ENCODE measurements at places on chromosomes 1 and 21.

DNA sequence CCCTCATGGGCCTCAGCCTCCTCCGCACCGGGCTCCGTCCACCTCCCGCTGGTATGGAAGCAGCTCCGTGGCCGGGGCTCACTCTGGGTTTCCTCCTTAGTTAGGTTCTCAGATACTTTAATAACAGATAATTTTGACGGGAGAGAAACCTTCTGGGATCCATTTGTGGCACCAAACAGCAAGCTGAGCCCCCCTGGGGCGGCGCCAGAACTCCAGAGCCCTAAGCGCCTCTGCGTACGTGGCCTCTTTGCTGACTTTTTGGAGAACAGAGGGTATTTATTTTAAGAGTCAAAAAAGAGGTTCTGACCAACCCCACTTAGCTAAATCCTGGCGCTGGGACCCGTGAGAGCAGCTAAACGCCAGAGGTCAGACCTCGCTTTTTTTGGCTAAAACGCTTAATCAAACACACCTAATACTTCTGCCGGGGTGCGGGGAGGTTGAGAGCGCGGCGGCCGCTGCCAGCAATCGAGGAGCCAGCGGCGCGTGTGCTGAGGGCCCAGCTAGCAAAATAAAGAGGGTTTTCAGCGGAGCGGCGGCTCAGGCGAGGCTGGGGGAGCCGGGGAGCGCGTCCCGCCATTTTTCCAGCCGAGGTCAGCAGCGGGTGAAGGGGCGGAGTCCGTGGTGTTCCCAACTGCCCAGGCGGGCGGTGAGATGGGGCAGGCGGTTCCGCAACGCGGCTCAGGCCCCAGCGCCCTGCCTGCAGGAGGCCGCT is 171.7 kb downstream of the PRDM16 start:
- peak; percentile 65 for DNase-seq
- H3K27me3 ChIP-seq: no peaks in the 10 kb centered on the region
- H3K27ac ChIP-seq: no peak overlapping the region
- H3K4me1 ChIP-seq: no peaks in the 10 kb centered on the region

GRCh38 chr1:58861506-58861905 is 77.7 kb upstream of the JUN start:
- H3K4me1 ChIP-seq: peaks cover 12% of the 10 kb centered on the region
- H3K27ac ChIP-seq: no peak overlapping the region
- DNase-seq: no peak
- no peaks in the 10 kb centered on the region for H3K36me3 ChIP-seq

GRCh38 chr1:199913318-199913717 is 114.2 kb upstream of the NR5A2 start:
- DNase-seq: no peak
- H3K36me3 ChIP-seq: no peaks in the 10 kb centered on the region
- H3K4me1 ChIP-seq: no peaks in the 10 kb centered on the region
- no peaks in the 10 kb centered on the region for H3K27me3 ChIP-seq
- no peak overlapping the region for H3K27ac ChIP-seq

DNA sequence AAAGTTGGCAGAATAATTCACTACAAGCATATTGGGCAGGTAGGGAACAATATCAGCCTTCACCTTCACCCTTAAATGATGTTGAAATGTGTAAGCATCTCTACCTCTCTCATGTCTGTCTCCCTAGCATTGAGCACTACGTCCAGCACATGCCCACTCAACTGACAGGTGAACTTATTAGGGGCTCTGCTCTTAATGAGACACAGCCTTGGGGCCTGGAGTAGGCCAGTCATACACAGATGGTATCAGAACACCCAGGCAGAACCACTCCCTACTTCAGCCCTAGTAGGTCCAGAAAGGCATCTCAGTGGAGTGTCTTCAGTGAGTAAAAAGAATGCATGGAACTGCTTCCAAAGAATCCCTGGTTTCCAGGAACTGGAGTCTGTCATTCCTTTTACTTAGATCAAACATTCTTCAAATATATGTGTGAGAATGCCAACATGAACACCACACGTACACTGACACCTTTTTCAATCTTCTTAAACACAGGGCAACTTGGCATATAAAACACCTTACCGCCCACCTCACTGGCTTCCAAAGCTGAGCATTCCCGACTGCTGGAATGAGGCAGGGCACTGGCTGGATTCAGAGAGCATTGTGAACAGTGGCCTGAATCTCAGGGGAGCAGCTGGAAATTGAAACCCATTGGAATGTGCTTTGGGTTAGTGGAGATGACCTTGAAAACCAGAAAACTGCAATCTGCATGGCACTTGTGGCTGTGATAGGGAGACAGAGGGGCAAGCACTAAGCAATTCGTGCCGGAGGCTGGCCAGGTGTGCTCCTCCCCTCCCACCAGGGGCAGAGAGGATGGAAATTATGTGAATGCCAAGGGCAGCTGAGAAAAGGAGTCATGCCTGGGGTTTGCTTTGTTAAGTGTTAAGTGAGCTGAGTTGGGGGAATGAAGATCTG is 24.2 kb upstream of the HSD3B1 start:
- H3K27ac ChIP-seq: no peak overlapping the region
- no peak overlapping the region for H3K4me3 ChIP-seq
- H3K36me3 ChIP-seq: no peaks in the 10 kb centered on the region
- DNase-seq: peak; percentile 24
- H3K4me1 ChIP-seq: no peaks in the 10 kb centered on the region

DNA sequence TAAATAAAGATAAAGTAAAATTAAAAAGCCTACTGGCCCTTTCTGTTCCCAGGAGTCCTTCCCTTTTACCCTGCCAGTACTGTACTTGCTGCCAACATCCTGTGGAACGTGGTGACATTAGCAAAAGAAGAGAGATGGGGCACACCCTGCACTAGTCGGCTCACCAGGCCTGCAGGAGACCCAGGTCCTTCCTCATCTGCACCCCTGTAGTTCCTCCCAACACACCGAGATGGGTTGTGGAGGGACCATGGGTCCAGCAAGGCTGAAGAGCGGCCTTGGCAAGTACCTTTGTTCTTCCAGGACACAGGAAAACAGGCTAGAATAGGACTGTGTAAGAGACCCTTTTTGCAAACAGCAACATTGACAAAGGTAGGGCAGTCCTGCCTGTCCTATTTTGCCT is 98.7 kb upstream of the TMPRSS2 start:
- no peaks in the 10 kb centered on the region for H3K36me3 ChIP-seq
- H3K27me3 ChIP-seq: no peaks in the 10 kb centered on the region
- no peak overlapping the region for H3K4me3 ChIP-seq

Data from GM23338 (cell line).